Fibroblast of skin of scalp (primary cell): ENCODE measurements at places on chromosomes 6 and 20.

GRCh38 chr20:51803148-51803854 lies 980 bp upstream of the SALL4 start:
- DNase-seq, result peak; percentile 33

DNA sequence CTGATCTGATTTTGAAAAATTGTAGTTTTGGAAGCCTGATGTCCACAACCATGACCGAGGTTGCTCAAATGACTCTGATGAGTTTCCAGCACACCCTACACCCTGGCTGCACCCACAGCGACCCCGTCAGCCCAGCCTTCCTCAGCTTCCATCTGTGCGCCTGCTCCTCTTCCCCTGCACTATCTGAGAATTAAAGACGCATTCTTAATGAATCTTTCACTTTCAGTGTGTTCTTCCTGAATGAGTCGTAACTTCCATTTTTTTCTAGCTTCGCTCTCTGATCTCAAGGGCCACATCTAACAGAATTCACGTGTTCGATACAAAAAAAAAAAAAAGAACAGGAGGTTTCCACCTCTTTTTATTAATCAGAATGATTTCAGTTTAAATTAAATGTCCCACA lies 21.3 kb upstream of the RREB1 start:
- DNase-seq, result peak; percentile 53

DNA sequence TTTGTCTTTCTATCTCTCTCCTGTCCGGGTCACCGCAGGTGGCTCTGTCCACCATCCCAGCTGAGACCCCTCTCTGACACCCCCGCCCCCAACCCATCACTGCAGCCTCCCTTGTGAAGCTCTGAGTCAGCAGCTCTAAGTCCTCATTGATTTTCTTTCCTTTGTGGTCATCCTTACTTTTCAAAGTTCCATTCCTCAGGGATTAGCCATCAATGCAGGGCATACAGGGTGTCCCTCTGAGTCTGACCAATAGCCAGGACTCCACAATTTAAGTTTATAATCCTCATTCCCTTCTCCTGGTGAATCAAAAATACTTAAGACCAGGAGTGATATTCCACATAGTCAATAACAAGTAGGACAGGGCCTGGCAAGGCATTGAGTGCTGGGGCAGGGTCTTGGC lies 333.3 kb upstream of the CNR1 start:
- DNase-seq, result no peak

DNA sequence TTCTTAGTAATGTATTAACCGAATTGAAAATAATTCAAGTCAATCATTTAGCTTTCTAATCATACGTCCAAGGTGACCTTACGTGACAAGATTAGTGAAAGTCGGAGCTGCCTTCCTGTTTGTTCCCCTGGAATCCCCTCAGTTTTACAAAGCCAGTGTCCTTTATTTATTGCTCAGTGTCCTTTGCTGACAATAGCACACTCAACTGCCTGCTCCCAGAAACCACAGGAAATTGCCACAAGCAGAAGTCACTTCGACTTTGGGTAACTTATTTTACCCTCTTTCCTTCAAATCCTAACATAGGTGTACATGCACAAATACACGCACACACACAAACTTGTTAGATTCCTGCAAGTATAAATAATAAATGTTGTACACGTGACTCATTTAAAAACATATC lies 1167.7 kb upstream of the ADGRB3 start:
- no peak for DNase-seq

DNA sequence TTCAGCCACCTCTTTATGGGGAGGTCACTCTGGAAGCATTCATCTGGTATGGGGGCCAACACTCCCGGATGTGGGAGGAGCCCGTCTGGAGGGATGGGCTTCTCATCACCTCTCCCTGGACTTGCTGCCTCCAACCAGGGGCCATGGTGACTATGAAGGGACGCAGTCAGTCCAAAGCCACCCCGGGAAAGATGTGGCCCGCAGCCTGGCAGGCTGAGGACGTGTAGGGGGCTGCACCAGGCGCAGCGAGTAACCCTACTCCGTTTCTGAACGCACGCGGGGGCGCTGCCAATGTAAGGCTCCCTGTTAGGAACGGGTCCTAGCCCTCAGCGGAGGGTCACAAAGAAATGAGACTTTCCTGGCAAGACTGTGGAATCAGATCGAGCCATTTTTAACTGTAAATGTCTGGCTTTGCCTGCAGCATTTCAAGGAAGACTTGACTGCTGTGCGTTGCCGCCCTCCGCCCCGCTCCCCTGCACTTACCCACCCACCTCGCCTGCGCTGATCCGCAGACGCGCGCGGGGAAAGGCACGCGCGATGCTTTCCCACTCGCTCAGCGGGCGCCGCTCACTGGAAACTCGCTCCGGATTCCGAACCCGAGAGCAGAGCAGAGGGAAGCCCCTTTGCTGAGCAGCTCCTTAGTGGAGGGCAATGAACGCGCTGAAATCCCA lies 55.1 kb downstream of the IL20RA start:
- DNase-seq, result peak; percentile 48

- no peak for DNase-seq
Observed at GRCh38 chr20:31564284-31564683, 40.8 kb upstream of the ID1 start.

DNA sequence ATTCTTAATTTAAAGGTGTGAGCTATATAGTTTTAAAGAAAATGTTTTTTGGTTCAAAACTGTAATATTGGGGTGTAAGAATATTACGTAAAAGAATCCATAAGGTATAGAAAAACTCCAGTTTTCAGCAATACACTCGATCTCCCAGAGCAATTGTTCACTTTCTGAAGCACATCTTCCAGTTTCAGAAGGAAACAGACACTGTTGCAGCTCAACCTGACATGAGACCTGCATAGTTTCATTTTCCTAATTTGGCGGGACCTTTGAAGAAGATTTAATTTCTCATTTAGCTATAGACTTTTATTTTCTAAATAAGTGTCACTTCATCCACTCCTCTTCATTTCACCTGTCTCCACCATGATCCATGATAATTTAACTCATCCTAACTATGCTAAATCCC lies 281.5 kb downstream of the HTR1B start:
- no peak for DNase-seq

GRCh38 chr6:113564371-113565171 lies 292.6 kb upstream of the MARCKS start:
- peak; percentile 98 for DNase-seq
